Inflammatory macrophage (primary cell): ENCODE measurements at places on chromosomes 16 and 17.

GRCh38 chr17:41483531-41483930 is 2.6 kb upstream of the KRT35 start:
- no peak for DNase-seq

DNA sequence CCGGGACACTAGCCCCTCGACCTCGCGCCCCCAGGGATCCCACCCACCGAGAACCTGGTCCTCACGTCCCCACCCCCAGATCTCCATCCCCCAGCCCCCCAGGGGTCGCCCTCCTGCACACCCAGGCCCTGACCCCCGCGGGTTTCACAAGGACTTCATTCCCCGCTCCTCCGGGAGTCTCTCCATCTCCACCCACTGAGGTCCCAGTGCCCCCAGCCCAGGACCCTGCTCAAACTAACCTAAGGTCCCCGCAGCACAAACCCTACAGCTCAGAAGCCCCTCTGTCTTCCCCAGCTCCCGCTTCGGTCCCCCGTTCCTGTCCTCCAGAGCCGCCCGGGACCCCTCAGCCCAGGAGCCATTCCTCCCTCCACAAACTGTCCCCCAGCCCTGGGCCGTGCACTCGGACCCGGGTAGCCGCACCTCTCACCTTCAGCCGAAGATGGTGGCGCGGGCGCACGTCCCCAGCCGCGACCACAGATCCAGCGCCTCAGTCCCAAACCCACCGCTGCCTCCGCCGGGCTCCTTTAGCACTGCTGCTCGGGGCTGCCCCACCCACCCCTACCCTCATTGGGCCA is at the start of gene MYH10:
Gene MYH10, minus strand, starts transcription at position 499 of the 575 bp plus-strand sequence. CDS start 7,479 bp downstream, outside the sequence.
- no peak for DNase-seq

DNA sequence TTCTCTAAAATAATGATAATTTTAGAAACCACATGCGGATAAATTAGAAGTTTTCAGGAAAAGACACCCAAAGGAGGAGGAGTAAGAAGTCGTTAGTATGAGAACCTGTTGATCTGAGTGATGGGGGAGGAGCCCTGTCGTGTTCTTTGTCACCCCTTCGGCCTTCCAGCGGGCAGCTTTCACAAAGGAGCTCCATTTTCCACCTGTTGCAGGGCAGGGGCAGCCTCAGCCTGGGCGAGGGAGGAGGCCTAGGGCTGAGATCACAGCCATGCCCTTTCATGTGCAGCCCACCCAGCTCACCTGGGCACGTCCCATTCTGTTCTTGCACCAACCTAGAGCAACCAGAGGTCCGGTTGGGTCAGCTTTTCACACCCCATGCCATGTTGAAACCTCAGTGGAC is 5.3 kb downstream of the DUSP14 start:
- no peak for DNase-seq

GRCh38 chr16:55773859-55774549 is 58.9 kb downstream of the CES1 start:
- no peak for DNase-seq

GRCh38 chr16:77288222-77288621 is 89.0 kb downstream of the SYCE1L start:
- no peak for DNase-seq

- no peak for DNase-seq
These were observed 185.1 kb downstream of the KIF2B start for GRCh38 chr17:54007855-54008254.

GRCh38 chr17:21072745-21073197 is 30.0 kb upstream of the USP22 start:
- no peak for DNase-seq

GRCh38 chr16:14501331-14502255 is 128.5 kb downstream of the PARN start:
- peak; percentile 8 for DNase-seq

DNA sequence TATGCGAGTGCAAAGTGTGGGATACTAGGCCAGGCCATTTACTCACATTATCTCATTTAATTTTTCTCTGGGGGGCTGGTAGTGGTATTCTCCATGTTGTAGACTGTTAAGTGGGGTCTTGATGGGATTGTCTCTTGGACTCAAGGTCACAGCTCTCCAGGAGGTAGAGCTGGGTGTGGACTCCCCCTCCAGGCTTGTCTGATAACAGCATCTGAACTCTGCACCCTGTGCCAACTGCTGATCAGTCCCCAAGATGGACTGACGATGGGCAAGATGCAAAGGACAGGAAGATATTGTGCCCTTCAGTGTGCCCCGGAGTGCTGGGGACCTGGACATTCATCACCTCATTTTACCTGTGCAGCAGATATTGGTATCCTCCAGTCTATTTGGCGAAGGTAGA is 147.8 kb downstream of the MSI2 start:
- DNase-seq = no peak

GRCh38 chr17:27290916-27291598 is 2.9 kb upstream of the WSB1 start:
- no peak for DNase-seq

DNA sequence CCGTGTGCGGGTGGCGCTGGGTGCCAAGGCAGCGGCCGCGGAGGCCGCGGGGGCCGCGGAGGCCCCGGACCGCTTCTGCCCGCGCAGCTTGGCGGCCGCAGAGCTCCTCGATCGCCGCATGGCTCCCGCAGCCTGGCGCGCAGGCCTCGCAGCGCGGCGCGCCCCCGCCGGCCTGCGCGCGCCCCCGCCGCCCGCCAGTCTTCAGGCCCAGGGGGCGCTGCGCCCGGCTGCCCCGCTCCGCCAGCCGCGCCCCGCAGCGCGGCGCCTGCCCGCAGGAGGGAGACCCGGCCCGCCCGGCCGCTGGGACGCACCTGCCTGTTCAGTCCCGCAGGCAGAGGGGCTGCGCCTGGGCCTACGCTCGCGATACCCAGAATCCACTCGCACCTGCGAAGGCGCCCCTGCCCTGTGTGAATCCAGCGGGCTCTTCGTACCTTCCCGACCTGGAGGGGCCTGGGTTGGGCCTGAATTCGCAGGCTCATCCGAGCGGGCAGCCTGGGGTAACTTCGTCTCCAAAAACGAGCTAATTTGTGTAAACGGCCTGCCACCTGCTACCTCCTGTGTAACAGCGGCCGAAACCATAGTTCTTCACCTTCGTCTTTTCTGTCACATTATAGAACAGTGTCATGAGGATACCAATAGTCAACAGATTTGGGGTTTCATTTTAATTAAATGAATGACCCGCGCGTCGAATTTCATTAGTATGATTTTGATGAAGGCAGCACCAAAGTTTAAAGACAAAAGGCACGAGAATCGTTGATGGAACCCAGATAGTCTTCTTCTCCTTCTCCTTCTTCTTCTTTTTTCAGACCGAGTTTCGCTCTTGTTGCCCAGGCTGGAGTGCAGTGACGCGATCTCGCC is at the start of gene CENPV:
Gene CENPV, minus strand, starts transcription at position 153 of the 858 bp plus-strand sequence. Its CDS starts 33 bp downstream, at position 120.
- DNase-seq = peak; percentile 57

- DNase-seq = no peak
These were observed 21.2 kb upstream of the MTSS2 start for GRCh38 chr16:70706948-70707465.

- DNase-seq = no peak
These were observed 81.0 kb upstream of the TOB1 start for GRCh38 chr17:50946891-50947781.

DNA sequence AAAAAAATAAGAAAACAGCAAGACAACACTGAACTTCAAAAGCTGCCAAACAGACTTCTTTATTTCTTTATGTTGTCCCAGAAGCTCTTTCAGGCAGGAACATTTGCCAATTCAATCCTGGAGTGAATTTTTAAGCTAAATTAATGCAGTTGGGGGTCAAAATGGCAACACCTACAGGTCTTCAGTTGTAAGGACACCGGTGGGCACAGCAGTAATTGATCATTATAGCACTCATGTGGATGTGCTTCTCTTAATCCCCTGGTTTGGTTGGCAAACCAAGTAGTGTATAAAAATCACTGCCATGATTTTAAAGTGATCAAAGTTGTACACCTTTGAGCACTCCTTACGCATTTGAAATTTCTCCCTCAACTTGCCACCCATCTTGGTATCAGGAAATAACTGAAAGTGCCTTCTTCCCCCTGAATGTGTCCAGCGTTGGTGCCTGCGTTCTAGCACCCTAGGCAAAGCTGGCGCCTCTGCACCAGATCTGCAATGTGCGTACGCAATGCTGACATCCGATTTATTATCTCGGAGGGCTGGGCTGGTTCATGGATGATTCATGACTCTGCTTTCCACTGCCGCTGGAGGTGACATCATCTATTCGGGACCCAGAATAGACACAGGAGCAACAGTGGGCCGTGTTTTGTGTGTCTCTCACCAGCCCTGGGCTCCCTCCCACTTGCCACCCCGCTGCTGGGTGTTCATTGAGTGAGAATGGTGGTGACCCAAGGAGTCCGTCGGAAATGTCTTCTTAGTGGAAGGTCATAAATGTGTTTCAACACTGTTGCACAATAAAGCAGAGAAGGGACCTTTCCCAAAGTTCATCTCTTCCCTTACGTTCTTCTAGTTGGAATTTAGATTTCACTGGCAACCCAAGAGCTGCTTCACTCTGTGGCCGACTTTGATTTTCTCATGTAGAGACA is 203.4 kb downstream of the CCDC182 start:
- peak; percentile 70 for DNase-seq

DNA sequence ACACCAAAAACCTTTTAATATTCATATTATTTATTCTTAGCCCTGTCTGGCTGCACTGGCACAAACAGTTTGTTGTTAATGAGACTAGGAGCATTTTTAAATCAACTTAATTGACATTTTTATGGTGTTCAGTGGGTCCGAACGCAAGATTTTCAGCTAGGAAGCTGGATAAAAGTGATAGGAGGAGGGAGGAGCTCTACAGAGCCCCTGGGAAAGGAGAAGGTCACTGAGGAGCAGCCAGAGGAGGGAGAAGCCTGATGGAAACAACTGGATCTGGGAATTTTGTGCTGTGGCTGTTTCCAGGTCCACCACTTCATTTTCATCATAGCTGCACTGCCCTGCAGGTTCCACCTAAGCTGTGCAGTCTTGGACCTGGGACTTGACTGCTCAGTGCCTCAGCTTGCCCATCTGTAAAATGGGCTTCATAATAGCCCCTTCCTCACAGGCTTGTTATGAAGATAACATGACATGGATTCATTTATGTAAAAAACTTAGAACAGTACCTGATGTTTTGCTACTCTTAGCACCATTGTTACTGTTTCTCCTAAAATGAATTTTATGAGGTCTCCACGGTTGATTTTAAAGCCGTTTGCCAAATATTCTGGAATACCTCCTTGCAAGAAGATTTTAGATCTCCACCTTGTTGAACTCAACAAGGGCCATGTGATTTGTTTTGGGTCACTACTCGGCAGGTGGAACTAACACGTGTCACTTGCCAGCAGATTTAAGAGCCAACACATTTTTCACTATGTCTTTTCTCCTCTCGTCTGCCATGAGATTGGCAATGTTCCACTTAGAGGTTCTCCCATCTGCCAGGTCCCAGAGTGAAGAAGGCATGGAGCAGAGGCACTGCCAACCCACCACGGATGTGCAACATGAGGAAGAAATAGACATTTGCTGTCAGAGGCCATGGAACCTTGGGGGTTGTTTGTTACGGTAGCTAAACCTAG is 18.7 kb upstream of the GRIN2A start:
- no peak for DNase-seq

- DNase-seq = no peak
These were observed 39.7 kb downstream of the XYLT1 start for GRCh38 chr16:17431012-17431411.

- peak; percentile 51 for DNase-seq
These were observed 10.2 kb downstream of the FLII start for GRCh38 chr17:18248300-18248731.

- peak; percentile 96 for DNase-seq
These were observed 3.3 kb downstream of the GRN start for GRCh38 chr17:44348234-44348987.

DNA sequence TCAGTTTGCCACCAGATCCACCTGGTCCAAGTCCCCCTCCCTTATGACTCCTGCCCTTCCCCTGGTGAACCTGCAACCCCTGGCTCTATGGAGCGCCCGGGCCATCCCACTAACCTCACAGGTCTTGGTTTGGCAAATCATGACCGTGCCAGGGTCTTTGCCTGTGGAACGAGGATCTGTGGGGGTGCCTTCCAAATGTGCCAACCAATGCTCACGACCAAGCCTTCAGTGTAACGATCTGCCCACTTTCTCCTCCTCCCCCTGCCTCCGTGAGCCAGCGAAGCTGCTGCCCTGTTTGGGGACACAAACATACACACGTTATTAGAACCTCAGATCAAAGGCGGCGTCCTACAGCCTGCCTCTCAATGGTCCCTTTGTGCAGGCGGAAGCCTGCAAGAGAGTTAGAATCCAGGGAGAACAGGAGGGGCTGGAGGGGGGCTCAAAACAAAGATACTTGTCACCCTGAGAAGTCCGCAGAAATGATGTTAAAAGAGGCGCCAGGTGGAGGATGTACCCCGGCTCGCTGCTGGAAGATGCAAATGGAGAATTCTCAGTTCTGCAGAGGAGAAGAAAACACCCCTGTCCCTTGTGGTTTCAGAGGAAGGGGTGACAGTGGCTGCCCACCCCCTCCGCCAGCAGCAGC is 9.0 kb upstream of the NKD1 start:
- DNase-seq = no peak

- no peak for DNase-seq
These were observed 122.4 kb upstream of the WSCD1 start for GRCh38 chr17:5947701-5948180.

DNA sequence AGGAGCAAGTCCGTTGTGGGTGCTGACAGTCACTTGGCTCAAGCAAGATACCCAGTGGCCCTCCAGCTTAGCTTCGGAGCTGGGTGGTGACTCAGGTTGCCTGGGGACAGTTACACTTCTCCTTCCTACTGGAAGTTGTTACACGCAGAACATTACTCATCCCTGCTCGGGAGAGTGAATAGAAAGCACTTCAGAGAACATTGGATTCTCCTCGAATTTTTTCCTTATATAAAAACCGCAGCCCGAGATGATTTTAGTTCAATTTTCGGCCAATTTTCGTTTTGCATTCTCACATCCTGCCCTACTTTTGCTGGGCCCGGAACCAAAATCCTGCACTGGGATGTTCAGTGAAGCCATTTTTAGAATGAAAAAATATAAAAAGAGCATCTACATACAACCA is 99.7 kb downstream of the ELAC2 start:
- no peak for DNase-seq

DNA sequence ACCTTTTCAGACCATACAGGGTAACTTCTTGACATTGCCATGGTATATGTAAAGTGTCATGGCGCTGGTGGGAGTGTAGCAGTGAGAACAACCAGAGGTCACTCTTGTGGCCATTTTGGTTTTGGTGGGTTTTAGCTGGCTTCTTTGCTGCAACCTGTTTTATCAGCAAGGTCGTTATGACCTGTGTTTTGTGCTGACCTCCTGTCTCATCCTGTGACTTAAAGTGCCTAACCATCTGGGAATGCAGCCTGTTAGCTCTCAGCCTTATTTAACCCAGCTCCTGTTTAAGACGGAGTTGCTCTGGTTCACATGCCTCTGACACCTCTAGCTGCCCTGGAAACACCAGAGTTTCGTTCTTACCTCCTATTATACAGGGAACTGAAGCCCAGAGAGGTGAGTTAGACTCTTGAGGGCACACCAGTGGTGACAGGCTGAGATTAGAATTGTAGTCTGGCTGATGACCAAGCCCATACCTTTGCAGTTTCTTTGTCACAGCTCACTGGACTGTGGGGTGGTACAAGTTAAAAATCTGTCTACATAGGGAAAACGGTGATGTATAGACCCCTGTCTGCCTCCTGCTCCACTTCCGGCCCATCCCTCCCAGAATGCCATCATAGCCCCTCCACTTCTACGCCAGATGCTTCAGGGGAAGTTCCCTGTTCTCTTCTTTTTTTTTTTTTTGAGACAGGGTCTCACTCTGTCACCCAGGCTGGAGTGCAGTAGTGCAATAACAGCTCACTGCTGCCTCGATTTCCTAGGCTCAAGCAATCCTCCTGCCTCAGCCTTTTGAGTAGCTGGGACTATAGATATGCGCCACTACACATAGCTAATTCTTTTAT is 21.0 kb downstream of the KSR1 start:
- DNase-seq = no peak
